ENCODE measurements at places on chromosomes 6 and 20.
A peak's percentile ranks its signal among the peaks of the same experiment; 100 is the strongest.

GRCh38 chr6:13613029-13613594 is 2.0 kb upstream of the NOL7 start:
- no peak for DNase-seq

- no peak for DNase-seq
Measured at GRCh38 chr6:31878726-31879125, at the start of gene SLC44A4. Gene SLC44A4, minus strand, starts transcription at chr6:31878997. Its CDS starts 17 bp downstream, at chr6:31878980.

DNA sequence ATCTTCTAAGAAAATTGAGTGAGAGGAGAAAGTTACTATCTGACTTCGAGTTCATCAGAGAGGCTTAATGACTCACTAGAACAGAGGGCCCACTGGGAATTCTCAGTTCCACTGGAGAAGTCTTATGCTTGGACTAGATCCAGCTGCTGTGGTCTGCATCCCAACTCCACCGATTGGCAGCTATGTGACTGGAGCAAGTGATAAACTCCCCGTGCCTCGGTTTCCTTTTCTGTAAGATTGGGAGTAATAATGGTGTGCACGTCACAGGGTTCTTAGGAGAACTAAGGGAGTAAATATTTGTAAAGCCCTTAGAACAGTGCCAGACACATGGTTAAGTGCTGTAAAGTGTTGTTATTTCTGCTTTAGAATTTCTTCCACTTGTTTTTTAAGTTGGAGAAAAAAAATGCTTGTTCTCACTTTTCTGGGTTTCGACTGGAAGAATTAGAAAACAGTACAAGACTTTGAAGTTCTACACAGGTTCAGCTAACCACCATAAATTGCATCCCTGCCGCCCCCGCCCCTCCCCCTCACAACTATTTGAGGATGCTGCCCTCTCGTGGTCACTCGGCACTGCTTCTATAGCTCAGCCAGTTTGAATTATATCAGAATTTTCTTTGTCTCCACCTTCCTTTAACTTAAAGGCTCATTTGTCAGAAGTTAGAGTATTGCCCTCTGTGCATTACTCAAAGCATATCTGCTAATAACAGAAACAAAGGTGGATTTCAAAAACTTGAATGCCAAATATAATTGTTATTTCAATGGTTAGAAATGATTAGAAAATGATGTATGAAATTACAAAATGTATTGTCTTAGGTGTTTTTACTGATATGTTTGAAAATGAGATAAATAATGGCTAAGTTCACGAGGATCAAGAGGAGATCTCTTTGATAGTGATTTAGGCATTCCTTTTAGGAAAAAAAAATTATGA is 95.0 kb upstream of the IFNGR1 start:
- DNase-seq = peak; percentile 55

DNA sequence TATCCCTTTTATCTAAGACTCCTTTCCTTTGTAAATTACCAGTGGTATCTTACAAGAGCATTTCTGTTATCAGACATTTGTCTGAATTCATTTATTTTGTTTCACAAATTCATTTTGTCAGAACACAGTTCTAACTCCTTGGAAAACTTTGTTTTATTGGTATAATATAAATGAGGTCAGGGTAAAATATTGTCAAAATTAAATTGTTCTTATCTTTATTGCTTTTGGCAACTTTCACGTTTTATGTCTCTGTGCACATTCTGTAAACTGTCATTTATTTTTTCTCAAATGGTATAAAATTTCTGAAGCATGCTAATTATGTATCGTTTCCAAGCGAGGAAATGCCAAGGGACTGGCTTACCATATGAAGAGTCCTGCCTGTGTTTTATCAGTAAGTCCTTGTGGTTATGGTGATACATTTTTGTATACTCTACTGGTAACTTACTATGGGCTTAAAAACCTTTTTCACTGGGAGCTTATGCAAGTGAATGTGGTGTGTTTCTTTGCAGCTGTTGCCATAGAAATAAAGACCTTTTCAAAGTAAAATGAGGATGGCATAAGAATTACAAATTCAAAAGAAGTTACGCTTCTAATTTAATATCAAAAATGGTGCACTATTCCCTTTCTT is 214.2 kb downstream of the COL19A1 start:
- no peak for DNase-seq

GRCh38 chr20:33653900-33654596 is 8.1 kb upstream of the C20orf144 start:
- DNase-seq = no peak

GRCh38 chr6:55557146-55557545 is 21.8 kb downstream of the HMGCLL1 start:
- no peak for DNase-seq

GRCh38 chr20:12241065-12241464 is 323.4 kb downstream of the BTBD3 start:
- DNase-seq = no peak

- no peak for DNase-seq
Measured at GRCh38 chr20:39245685-39246311, 283.7 kb downstream of the DHX35 start.

DNA sequence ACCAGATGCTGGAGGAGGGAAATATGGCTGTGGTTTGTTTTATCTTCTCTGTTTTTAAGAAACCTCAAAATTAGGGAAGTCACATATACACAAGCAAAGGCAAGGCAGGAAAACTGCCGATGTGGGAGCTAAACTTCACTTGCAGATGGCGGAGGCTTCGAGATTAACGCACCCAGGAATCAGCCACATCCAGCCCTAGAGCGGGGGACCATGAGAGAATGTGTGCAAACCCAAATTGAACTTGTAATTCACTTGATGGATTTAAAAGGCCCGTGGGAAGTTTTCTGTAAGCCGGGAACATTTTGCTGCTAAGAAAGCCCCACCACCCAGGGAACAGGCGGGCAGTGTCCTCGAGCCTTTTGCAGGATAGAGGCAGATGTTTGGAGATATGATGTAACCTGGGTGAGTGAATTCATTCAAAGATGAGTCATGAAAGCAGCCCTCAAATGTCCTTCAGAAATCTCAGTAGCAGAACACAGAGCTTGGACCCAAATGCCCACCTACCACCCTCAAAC is 39.9 kb downstream of the PREX1 start:
- DNase-seq = no peak

GRCh38 chr6:100472674-100473073 is 8.0 kb upstream of the SIM1 start:
- no peak for DNase-seq

DNA sequence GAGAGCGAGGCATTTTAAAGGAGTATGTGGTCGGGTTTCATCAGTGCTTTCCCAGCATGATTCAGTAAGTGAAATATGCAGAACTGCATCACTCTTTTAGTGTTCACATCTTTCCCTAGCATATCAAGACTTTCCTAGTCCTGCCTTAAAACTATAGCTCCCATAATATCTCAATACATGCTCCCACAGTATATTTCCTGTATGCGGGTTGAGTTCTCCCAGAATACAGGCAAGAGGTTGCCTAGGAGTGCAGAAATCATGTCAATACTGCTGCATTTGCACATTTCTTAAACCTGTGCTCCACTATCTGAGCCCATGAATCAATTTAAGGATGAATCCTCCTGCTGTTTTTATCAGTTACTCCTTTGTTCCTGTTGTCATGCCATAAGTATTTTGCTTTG is 386.6 kb upstream of the SLC35B3 start:
- no peak for DNase-seq

GRCh38 chr20:25051386-25052155 is 6.4 kb downstream of the ACSS1 start:
- DNase-seq = no peak

- DNase-seq = no peak
Measured at GRCh38 chr20:6680441-6680840, 87.0 kb upstream of the BMP2 start.

- no peak for DNase-seq
Measured at GRCh38 chr6:146211646-146212045, 182.8 kb downstream of the GRM1 start.

DNA sequence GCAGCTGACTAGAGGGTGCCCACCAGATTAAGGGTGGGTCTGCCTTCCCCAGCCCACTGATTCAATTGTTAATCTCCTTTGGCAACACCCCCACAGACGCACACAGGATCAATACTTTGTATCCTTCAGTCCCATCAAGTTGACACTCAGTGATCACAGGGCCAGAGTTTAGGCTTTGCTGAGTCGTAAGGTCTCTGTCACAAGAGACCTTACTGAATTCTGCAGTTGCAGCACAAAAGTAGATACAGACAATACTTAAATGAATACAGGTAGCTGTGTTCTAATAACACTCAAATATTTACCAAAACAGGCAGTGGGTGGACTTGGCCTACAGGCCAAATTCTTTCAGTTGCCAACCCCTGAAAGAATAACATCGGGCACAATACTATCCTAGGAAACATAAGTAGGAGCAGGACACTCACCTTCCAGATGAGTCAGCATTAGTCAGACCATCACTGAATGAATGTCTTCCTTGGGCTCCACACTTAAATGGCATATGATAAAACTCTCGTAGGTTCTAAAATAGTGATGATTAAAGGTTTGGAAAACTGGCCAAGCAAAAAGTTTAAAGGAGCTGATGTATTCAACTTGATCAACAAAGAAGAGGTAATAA is 190.0 kb downstream of the UBE3D start:
- no peak for DNase-seq

DNA sequence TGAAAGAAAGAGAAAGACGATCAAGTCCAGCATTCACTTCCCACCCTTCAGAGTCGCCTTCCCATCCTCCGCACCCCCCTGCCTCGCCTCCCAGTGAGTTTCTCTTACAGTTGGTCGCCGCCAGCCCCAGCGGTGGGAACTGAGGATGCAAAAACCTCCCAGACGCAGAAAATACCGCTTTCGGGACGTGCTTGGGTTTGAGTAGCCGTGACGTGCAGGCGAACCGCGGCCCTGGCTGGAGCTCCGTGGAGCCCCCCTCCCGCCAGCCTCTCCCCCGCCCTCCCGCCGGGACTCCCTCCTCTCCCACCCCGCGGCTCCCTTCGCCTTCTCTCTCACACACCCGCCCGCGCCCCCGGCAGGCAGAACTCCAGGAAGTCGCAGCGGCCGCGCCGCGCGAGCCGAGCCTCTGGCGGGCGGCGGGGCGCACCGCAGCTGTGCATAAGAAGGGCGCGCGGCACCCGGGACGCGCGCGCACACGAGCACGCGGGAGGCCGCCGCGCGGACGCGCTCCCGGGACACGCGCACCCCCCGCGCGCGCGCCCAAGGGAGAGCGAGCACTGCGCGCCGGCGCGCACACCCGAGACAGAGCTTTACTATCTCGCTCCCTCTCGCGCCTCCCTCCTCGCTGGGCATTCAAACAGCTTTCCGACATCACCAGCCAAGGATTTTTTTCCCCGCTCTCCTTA is at the start of gene ADGRB3:
ADGRB3 (plus strand) TSS at position 557 of the 686 bp plus-strand sequence. CDS start 3,394 bp downstream, outside the sequence.
- no peak for DNase-seq

- no peak for DNase-seq
Measured at GRCh38 chr20:44714701-44715498, at the start of gene CCN5. Gene CCN5, plus strand, starts transcription at chr20:44715369. Its CDS starts 22 bp downstream, at chr20:44715391.

DNA sequence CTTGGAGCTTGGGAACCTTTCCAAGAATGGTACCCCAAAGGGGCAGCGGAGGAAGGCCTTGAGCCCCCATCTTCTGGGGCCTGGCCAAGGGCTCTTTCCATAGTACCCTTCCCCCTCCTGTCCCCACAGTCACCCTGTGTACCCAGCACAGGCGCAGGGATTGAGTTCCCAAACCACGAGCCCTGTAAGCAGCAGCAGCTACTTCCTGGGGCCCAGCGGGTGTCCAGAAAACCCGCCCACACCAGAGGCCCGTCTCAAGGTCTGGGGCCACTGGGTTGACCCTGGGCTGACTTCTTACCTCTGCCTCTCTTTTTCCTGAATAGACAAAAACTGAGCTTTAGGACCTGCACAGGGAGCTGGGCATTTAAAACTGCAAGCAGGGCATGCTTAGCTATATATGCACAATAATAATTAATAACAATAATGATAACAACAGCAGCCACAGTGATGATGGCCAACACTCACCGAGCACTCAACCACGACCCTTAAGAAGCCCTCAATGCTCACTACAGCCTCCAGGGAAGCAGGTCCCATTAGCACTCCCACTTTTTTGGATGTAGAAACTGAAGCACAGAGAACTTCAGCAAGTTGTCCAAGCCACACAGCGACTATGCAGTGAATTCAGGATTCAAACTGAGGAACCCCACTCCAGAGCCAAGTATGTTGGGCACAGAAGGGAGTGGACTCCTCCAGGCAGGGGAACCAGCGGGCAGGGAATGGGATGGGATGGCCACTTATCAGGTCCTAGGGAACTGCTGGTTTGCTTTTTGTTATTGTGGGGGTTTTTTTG is 14.5 kb downstream of the NOL4L start:
- DNase-seq = no peak

DNA sequence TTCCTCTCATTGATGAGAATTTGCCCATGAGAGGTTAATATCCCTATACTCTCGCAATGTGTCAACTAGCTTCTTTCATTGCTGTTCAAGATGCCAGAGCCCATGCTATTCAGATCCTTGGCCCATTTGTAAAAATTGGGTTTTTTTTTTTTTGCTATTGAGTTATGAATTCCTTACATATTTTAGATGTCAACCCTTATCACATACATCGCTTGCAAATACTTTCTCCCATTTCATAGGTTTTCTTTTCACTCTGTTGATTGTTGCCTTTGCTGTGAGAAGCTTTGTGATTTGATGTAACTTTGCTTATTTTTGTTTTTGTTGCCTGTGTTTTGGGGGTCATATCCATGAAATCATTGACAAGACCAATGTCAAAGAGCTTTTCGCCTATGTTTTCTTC is 32.2 kb upstream of the IPCEF1 start:
- DNase-seq = no peak

GRCh38 chr6:21213492-21213891 is 380.1 kb upstream of the SOX4 start:
- no peak for DNase-seq

DNA sequence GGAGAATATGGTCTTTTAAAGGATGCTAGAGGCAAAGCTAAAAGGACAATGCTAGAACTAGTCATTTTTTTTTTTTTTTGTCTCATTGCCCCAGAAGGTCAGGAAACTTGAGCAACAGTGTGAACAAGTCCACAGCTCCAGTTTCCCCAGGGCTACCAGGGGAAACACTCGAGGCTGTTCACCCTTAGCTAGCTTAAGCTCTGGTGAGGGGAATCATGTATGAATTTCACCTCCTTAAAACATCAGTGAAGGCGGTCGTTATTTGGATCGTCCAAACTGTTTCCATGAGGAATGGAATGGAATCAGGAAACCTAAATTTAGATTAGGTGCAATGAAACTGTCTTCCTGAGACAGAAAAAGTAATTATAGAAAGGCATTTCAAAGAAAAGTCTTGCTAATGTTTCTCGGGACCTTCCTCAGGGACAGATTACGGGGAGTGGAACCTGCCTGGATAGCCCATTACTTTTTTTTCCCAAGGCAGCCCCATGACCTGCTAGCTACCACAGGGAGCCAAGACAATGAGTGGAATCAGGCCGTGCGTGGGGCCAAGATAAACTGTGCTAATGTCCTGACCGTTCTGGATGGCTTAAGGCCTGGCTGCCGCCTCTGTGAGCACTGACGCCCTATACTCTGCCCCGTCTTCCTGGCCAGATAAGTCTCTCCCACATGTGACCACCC is 164.8 kb upstream of the SGK1 start:
- no peak for DNase-seq

GRCh38 chr6:55694148-55694547 is 115.2 kb upstream of the HMGCLL1 start:
- DNase-seq = no peak

Data from naive B cell (primary cell).